ENCODE measurements at places on chromosomes 7 and 10.

DNA sequence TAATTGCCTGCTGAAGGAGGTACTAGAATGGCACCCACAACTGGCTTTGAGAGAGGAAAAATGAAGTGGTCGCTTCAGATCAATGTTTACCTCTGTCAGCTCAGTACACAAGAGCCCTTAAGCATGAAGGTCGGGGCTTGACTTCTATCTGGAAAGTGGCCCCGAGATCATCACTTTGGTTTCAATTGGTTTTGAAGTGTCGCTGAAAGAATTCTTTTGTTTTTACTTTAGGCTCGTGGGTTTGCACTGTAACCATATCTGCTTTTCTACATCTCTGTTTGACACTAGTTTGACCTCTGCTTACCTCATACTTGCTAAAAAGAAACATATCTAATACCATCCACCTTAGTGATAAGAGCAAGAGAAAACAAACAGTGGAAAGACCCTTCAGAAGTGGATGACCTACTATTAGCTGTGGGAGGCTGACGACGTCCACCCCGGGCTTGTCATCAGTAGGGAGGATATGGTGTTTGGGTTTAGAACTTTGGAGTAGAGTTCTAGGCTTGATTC is 361.8 kb downstream of the GATA3 start:
- no peak for DNase-seq

GRCh38 chr10:104589871-104590270 is 51.2 kb upstream of the SORCS3 start:
- no peak for DNase-seq

DNA sequence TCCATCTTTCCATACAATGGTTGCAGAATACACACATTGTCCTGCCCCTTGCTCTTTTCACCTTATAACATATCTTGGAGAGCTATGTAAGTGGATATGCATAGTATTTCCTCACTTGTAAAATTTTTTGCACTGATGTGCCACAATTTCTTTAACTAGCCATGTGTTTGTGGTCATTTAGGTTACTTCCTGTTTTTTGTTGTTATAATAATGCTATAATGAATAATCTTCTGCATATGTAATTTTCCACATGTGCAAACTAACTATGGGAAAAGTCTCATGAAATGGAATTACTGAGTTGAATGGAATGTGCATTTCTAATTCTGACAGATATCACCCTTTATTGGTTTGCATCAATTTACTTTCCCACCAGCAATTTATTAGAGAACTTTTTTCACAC is 2.8 kb downstream of the TAS2R41 start:
- DNase-seq = no peak

GRCh38 chr7:90485734-90486316 is 16.4 kb downstream of the PTTG1IP2 start:
- DNase-seq = no peak

GRCh38 chr10:100504096-100504495 is 15.6 kb downstream of the SEC31B start:
- DNase-seq = no peak
